ENCODE measurements at places on chromosomes 5 and 9.

DNA sequence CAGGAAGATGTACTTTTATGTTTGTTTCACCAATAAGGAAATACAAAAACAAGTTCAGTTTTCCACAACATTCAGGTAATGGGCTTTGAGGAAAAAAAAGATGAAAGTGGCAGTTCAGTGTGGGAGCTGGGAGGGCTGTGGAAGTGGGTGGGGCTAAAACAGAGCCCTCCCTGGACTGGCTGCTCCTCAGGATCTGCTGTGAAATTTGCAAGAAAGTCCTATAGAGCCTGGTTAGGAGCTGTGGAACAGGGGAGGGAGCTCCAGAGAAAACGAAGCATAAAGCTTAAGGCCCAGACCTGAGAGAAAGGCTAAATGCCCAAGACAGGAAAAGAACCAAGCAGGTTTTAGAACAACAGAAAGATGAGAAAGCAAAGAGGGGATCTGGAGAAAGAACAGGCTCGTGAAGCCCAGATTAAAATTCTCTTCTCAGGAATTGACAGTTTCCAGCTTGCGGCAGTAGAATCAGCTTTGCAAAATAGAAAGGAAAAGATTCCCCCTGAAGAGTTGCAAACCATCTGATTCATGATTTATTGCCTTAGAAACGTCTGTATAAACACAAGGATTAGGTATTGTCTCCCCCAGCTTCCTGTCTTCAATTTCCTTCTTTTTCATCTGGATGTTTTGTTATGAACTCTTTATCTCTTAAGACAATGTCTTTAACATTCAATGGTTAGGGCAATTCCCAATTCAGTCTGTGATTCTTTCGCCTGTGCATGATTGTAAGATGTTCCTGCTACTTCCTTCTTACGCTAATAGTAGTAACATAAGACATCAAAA, 26.3 kb upstream of the CRHBP start:
- DNase-seq, result no peak

DNA sequence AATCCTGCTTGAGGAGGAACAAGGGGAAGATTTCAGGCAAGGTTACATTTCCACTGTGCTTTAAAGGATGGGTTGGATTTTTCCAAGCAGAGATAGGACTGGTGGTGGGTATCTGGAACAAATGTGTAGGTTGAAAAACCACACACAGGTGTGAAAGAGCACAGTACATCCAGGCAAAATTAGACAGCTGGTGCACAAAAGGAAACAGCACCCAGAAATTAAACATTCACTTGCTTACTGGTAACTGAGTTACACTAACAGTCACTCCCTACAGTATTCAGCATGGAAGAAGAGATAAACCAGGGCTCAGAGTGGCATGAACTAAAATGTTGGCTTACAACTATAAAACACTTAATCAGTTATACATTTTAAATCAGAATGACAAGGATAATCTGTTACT, 81.5 kb upstream of the RASEF start:
- DNase-seq, result no peak

DNA sequence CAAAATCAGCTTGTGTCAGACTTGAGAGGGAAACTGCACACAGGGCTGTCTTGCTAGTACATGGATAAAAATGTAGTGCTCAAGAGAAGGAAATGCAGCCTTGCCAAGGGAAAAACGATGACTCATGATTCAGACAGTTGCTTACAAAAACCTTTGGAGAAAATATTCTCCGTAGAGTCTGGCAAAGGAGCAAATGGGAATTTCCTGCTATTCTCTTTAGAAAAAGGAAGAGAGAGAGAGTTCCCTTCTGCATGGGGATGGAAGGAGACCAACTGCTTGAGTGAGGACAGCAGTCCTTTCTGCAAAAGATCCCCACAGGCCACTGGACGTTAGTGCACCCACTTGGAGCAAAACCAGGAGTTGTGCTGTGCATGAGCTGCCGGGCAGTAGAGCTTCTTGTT, 7.6 kb downstream of the IFNB1 start:
- DNase-seq, result no peak

- DNase-seq, result no peak
These were observed 108.3 kb downstream of the SMIM15 start for GRCh38 chr5:61053937-61054336.

DNA sequence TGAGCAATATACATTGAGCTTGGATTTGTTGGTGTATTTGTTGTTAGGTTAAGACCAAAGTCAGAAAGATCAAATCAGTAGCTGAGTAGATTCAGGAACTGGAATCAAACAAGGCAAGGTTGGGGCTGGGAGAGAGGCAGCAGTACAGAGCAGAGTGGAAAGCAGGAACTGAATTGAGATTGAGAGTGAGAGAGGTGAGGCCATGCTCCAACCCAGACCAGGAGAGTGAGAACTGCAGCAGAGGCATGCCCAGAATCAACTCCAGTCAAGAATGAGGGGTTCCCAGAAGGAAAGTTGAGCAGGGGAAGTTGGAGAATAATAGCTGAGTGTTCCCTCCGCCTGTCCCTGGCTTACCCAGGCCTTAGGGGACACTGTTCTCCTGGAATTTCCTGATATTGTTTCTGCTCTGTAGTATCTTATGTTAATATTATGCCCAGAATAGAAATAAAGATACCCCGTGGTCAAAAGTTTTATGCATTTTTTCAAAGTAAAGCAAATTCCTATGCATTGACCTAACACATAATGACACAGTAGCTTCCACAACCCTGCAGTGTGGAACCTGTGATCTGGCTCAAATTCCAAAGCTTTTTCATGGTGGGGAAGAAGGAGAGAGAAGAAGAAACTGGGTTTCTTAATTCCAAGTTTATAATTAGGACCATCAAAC, 82.7 kb downstream of the SV2C start:
- no peak for DNase-seq

GRCh38 chr5:141735823-141736222, 53.8 kb upstream of the ARAP3 start:
- no peak for DNase-seq

DNA sequence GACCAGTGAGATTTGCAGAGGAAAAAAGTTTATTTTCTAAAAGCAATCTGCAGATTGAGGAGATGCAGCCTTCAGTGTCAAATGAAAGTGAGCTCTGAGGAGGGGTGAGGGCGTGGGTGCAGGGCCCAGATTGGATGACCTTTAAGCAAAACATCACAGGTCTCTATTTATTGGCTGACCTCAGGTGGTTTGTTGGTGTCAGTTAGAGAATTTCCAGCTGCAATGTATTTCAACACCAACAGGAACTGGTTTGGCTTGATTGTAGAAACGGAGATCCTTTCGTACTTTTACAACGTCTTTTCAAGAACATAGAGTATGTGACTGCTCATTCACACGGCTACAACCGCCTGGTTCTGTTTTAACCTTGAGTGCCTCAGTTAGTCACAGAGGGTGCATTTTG, 1069.1 kb downstream of the EFNA5 start:
- no peak for DNase-seq
